Hematopoietic multipotent progenitor cell treated with erythropoietin and hydrocortisone succinate and interleukin-3 and kit ligand, for 6 days (in vitro differentiated cells): ENCODE measurements at places on chromosomes 1 and 21.
A peak's percentile ranks its signal among the peaks of the same experiment; 100 is the strongest.

- no peak for DNase-seq
These were observed 2.2 kb upstream of the CBR3 start for GRCh38 chr21:36132696-36133095.

GRCh38 chr1:41812051-41812450, 106.7 kb downstream of the HIVEP3 start:
- DNase-seq: peak; percentile 76

DNA sequence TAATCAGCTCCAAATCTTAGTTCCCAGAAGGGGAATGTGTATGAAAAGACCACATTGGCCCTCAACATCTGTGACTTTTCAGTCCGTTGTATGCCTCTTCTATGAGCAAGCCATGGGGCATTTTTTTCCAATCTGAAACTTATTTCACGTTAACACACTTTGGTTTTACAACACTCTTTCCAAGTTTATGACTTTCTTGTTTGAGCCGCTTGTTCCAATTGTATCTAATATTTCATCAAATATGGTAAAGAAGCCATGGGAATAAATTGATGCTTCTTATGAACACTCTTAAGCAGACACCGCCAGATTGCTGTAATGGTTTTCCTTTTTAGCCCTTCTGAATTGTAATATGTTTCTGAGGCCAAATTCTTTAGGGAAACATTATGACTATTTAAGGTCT, 359.9 kb downstream of the HLX start:
- no peak for DNase-seq

DNA sequence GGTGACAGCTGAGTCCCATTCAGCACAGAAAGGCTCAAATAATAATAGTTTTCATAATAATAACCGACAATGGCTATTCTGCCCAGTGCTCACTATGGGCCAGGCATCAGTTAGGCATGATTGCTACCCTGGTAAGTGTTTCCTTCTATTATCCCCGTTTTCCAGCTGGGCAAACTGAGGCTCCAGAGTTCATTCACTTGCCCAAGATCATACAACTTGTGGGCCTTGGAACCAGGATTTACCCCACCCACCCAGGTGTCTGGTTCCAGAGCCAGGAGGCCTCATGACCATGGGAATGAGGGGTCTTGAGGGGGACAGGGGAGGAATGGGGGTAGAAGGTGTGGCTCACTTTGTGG, 518 bp downstream of the PLOD1 start:
- no peak for DNase-seq

DNA sequence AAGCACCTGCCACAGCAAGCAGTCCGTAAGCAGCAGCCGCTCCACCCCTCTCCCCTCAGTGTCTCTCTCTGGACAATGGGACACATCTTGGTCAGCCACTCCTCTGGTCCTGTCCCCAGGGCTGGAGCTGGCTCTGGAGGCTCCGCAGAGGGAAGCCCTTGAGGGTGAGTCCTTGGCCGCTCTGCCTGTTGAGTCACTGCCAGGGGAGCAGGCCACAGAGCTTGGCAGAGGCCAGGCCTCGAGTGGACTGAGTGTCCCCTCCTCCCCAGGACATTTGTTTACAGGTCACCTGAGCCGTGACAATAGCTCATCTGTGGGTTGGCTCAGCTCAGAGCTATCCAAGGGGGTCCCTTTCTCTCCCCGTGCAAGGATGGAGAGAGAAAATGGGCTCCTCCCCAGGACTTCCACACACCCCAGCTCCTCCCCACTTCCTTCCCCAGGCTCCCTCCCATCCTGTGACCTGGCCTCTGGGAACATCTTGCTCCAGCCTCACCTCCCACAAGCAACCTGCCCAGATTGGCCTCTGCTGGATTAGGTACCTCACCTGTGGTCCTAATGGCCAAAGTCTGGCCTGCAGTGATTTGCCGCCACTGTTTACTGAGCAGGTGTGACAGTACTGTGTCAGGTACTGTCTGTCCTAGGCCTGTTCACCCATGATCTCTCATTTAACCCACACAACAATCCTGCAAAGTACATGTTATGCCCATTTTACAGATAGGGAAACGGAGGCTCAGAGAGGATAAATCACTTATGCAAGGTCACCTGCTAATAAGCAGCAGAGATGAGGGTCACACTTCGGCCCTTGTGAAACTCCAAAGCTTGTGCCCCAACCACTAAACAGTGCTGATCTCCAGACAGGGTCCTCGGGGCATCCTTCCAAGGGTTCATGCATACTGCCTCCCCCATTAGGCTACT, 4.8 kb downstream of the FAM131C start:
- no peak for DNase-seq

DNA sequence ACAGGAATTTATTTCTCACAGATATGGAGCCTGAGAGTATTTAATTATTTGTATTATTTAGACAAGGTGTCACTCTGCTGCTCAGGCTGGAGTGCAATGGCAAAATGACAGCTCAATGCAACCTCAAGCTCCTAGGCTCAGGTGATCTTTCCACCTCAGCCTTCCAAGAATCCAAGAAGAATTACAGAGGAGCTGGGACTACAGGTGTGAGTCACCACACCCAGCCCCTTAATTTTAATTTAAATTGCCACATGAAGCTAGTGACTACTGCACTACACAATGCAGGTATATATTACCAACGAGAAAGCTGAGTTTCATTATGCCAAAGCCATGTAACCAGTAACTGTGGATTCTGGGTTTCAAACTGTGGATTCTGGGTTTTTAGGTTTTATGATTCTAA, 2.1 kb downstream of the KHDC4 start:
- DNase-seq: no peak

DNA sequence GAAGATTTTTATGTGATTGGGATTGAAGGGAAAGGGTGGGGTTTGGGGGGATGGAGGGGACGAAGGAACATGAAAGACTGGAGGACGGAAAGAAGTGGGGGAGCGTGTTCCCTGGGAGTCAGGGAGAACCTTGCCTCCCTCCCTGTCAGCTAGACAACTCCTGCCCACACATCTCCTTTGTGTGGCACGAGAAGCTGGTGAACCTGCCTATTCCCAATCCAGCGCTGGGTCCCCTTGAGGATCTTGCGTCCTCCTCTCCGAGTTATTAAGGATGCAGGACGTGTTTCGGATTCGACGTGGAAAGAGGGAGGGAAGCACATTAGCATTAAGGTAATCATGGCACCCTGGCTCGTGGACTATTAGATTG, 1.4 kb downstream of the LRRC7 start:
- peak; percentile 24 for DNase-seq

DNA sequence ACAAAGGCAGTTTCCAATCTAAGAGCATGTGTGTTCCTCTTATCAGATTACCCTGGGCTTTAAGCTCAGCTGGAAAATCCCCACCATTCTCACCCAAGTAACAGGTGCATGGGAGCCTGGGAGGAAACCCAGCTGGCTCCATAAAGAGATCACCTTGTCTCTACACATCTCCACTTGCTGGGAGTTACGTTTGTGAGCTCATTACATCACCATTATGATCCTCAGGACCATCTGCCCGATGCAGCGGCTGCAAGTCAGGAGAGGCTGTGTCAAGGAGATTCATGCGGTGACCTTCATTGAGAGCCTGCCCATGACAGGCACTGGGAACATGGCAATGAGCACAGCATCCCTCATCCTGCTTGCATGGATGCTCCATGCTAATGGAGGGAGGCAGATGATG, 618.0 kb downstream of the NPHP4 start:
- DNase-seq: no peak

DNA sequence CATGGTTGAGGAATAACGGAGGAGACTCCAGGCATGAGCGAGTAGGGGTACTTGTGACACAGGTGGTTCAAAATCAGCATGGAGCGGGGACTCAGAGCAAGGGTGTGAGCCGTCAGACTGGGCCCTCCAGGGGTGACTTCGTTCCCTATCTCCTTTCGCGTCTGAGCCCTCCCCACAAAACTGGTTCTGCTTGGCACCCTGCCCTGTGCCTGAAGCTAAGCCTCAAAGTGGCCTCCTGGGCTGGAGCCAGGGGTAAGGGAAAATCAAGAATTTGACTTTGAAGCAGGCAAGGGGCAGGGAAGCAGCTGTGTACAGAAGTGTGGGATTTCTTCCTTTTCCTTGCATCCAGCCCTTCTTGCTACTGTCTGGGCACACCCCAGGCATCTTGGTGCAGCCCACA, 331.5 kb upstream of the AJAP1 start:
- peak; percentile 76 for DNase-seq

DNA sequence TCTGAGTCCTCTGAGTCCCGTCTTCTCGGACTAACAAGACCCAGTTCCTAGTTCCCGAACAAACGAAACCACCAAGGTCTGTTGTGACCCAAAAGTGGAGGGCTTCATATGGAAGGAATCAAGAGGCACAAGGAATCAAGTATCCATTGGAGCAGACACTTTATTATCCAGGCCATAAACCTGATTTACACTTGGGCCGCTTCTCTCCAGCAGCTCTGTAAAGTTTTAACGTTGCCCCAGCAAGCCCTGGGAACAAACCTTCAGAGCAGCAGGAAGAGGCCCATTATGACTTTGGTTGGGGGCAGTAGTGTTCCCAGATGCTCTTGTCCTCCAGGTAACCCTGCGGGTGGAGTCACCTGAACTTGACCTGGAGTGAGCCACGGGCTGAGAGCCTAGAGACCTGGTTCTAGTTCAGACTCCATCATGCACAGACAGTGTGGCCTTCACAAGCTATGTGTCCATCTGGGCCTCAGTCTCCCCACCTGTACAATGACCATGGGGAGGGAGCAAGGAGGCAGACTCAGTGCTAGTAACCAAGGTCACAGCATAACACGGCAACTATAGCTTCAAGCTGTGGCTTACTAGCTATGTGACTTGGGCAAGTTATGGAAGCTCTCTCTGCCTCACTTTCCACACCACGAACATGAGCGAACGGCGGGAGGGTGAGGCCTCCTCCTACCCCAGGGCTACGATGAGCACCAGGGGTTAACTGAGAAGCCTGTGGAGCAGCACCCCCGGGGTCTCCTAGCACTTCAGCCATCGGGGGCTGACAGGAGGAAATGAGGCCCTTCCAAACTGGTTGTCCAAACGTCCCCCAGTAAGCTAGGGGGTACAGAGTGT, 95.7 kb downstream of the GLIS1 start:
- DNase-seq: no peak

GRCh38 chr1:154478639-154479038, 23.4 kb upstream of the TDRD10 start:
- DNase-seq: peak; percentile 76

GRCh38 chr1:177441281-177441680, 270.5 kb downstream of the BRINP2 start:
- no peak for DNase-seq

DNA sequence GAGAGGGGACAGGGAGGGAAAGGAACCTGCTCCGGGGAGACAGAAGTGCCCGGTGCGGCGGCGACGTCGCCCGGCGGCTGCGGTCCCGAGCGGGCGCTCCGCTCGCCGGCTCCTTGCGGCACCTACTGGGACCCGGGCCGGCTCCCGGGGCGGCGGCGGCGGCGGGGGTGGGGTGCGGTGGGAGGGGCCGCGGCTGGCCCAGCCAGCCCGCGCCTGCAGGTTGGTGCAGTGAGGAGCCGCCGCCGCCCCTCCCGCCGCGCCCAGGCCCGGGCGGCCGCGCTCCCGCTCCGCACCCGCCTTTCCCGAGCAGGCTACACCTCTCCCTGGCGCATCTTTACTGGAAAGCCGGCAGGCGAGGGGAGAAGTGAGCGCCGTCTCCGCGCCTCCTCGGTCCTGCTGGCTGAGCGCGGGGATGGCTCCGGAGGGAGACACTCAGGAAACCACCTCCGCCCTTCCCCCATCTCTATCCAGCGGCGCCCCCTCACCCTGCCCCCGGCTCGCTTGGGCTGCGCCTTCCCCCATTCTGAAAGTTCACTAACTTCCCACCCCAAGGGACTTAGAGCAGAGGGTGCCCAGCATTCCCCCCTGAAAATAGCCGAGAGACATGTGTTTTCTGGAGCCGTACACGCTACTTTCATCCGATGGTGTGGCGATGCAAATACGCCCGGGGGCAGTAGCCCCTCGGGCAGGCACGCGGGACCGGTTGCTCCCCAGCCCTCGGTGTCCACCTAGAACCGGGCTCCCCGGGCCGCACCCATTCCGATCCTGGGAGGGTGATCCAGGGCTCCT, at the start of gene PLD5:
Gene PLD5 (minus strand): TSS at position 127 of the 789 bp plus-strand sequence.
- no peak for DNase-seq

DNA sequence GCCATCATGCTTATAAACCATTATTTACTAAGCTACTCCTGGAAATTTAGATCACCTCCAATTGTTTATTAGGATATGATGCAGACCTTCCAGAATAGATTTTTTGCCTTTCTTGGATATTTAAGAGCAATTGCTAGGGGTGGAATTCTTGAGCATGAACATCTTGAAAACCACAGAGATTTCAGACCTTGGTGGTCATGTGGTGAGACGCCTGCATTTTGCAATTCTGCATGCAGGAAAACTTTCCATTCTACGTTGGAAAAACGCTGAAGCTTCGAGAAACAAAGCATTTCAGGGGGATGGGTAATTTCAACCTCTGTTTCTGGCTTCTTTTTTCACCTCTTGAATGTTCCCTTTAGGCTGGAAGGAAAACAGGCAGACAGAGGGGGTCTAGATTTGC, 596.3 kb downstream of the KIF26B start:
- DNase-seq: no peak

GRCh38 chr1:229186373-229187056, 84.4 kb upstream of the RAB4A start:
- peak; percentile 38 for DNase-seq

GRCh38 chr1:118396829-118397495, 211.9 kb upstream of the SPAG17 start:
- DNase-seq: no peak

DNA sequence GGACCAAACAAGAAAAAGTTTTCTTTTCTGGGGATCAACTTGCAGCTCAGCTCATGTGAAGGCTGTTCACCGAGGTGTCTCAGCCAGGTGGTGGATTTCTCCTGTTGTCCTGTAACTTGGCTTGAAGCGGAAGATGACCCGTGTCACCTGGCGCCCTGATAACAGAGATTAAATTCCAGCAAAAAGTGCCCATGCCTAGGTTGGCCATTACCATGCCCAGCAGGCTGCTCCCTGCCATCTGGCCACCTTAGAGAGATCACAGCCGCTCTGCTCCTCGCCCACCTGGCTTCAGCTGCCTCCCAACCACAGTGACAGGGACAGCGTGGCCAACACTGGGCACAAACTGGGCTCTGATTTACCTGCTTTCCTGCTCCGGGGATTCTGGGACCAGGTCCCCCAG, 149.5 kb downstream of the ZBTB18 start:
- DNase-seq: no peak

GRCh38 chr1:154657556-154657955, 49.6 kb upstream of the ADAR start:
- peak; percentile 51 for DNase-seq

GRCh38 chr1:206832352-206832880, 33.0 kb upstream of the IL20 start:
- DNase-seq: peak; percentile 31

GRCh38 chr1:168230709-168231108, 4.9 kb downstream of the SFT2D2 start:
- DNase-seq: no peak

GRCh38 chr21:41325138-41325912, 8.7 kb downstream of the FAM3B start:
- no peak for DNase-seq

GRCh38 chr1:41366455-41367287, 5.4 kb downstream of the FOXO6 start:
- DNase-seq: peak; percentile 45

- no peak for DNase-seq
These were observed 40.7 kb downstream of the ZNF281 start for GRCh38 chr1:200369131-200369530.

- no peak for DNase-seq
These were observed 97.7 kb downstream of the IGSF21 start for GRCh38 chr1:18205319-18205718.
